ENCODE measurements at places on chromosomes 5 and 9.

- DNase-seq = no peak
Measured at GRCh38 chr9:95801797-95802196, 73.7 kb upstream of the ERCC6L2 start.

- no peak for DNase-seq
Measured at GRCh38 chr5:85998656-85999055, 619.1 kb upstream of the COX7C start.

DNA sequence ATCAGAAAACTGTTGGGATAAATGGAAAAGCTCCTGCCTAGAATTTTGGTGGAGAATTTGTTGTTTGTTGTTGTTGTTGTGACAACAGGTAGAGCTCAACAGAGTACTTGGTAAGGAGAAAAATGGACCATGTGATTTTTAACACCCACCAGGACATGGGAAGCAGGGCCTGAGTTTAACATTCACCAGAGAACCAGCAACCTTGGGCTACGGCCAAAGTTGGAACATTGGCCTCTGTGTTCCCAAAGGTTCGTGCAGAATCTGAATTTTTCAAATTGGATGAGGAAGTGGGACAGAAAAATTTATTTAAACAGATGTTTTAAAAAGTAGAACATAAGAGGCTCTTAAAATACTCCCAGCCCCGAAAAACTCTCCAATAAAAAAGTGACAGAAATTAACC is 127.0 kb downstream of the GNA14 start:
- no peak for DNase-seq

GRCh38 chr5:158754018-158754514 is 345.6 kb downstream of the EBF1 start:
- DNase-seq = no peak

- no peak for DNase-seq
Measured at GRCh38 chr9:133803028-133803585, 65.0 kb upstream of the SARDH start.

GRCh38 chr5:132204371-132205135 is 23.1 kb downstream of the P4HA2 start:
- DNase-seq = no peak

DNA sequence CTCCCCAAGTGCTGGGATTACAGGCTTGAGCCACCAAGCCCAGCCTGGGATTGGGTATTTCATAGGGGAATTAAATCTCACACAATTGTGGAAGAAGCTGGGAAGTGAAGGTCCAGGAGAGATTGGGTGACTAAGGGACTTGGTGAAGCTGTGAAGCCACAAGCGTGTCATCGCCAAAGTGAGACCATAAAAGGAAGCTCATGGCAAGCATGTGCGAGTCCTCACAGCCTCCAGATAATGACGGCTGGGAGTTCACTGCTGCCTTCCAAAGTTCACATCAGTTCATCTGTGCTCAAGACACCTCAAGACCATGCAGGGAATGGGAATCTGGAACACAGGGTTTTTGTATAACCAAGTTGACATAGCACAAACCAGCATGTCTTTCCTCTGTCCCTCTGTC is 210.6 kb downstream of the MARCHF11 start:
- DNase-seq = no peak

- no peak for DNase-seq
Measured at GRCh38 chr9:95078939-95079338, 238.6 kb downstream of the FANCC start.

Measured in 8988T (cell line).